ENCODE measurements at places on chromosomes 5 and 9.
A peak's percentile ranks its signal among the peaks of the same experiment; 100 is the strongest.

GRCh38 chr5:179296150-179296821, 49.0 kb downstream of the ADAMTS2 start:
- no peak overlapping the region for H3K4me3 ChIP-seq
- H3K27ac ChIP-seq: no peak overlapping the region
- no peak for DNase-seq
- H3K36me3 ChIP-seq: no peaks in the 10 kb centered on the region
- H3K27me3 ChIP-seq: no peaks in the 10 kb centered on the region

DNA sequence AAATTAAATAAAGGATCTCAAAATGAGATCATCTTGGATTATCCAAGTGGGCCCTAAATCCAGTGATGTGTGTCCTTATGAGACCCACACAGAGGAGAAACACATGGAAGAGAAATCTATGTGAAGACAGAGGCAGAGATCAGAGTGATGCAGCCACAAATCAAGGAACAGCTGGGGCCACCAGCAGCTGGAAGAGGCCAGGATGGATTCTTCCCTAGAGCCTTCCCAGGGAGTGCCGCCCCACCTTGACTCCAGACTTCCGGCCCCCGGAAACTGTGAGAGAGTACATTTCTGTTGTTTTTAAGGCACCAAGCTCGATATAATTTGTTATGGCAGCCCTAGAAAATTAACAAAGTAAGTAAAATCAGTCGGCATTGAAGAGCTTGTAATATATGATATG, 286.9 kb downstream of the FBXL7 start:
- no peak overlapping the region for H3K27ac ChIP-seq
- H3K36me3 ChIP-seq: no peaks in the 10 kb centered on the region
- no peaks in the 10 kb centered on the region for H3K27me3 ChIP-seq
- no peak for DNase-seq

GRCh38 chr9:133970581-133971058, 21.5 kb downstream of the VAV2 start:
- H3K36me3 ChIP-seq: no peaks in the 10 kb centered on the region
- peaks cover 3% of the 10 kb centered on the region for H3K27me3 ChIP-seq
- no peak for DNase-seq
- no peak overlapping the region for H3K4me3 ChIP-seq

GRCh38 chr9:7936163-7936562, 136.6 kb upstream of the DMAC1 start:
- H3K27me3 ChIP-seq: no peaks in the 10 kb centered on the region
- no peak for DNase-seq
- H3K4me1 ChIP-seq: peaks cover 18% of the 10 kb centered on the region
- H3K36me3 ChIP-seq: peaks cover 8% of the 10 kb centered on the region
- peak overlapping the region; percentile 74 for H3K4me3 ChIP-seq

DNA sequence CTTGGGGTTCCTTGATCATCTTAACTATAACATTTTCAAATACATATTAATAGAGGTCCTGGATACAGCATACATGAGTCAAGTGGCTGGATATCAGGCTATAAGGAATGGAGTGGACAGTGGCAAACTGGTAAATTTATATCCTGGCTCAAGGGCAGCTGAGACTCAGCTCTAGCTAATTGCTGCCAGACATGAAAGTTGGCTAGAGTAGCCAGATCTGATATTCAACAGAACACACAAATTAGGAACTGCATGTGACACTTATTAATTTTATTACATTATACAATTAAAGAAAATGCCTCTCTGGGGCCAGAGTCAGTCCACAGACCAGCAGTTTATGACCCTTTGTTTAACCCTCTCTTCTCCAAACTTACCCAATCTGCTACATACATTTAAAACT, 206.5 kb downstream of the KCTD16 start:
- no peaks in the 10 kb centered on the region for H3K36me3 ChIP-seq
- H3K4me1 ChIP-seq: no peaks in the 10 kb centered on the region
- H3K27me3 ChIP-seq: no peaks in the 10 kb centered on the region
- no peak overlapping the region for H3K4me3 ChIP-seq
- DNase-seq: no peak

DNA sequence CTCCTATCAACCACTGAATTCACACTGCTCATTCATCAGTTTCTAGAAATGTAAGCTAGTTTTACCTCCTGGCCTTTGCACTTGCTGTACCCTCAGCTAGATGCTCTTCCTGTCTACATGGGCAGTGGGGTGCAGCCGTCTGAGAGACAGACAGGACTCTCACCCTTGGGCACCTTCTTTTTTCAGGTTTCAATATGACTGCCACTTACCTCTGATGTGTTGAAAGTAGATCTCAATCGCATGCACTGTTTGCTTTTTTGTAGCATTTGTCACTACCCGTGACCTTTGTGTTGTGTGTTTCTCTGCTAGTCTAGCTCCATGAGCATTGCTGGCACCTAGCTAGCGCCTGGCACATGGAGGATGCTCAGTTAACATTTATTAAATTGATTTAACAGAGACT, 403.1 kb upstream of the TRPC7 start:
- no peak overlapping the region for H3K4me3 ChIP-seq
- no peaks in the 10 kb centered on the region for H3K36me3 ChIP-seq

- no peak overlapping the region for H3K4me3 ChIP-seq
- peaks cover 22% of the 10 kb centered on the region for H3K36me3 ChIP-seq
- no peak overlapping the region for H3K27ac ChIP-seq
- no peak for DNase-seq
Observed at GRCh38 chr9:100322954-100323536, 29.7 kb downstream of the TEX10 start.

DNA sequence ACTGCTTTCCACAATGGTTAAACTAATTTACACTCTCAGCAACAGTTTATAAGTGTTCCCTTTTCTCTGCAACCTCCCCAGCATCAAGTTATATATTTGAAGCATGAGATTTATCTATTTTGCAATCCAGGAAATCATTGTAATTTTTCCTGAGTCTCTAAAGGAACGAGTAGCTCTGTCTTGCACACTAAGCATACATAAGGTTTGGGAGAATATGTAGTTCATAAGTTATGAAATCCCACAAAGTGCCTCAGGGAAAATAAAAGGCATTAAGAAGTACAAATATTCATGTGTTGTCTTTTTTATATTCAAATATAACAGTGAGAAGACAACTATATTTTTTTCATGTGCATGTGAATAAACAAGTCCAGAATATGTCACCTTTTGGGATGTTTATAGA, 377.1 kb upstream of the RORB start:
- peaks cover 8% of the 10 kb centered on the region for H3K4me1 ChIP-seq
- H3K36me3 ChIP-seq: no peaks in the 10 kb centered on the region
- H3K4me3 ChIP-seq: no peak overlapping the region

GRCh38 chr9:125889476-125890419, 142.6 kb downstream of the PBX3 start:
- peaks cover 53% of the 10 kb centered on the region for H3K27me3 ChIP-seq
- H3K4me1 ChIP-seq: peaks cover 5% of the 10 kb centered on the region

GRCh38 chr5:10797261-10797660, 36.2 kb upstream of the DAP start:
- H3K4me3 ChIP-seq: no peak overlapping the region
- H3K4me1 ChIP-seq: no peaks in the 10 kb centered on the region
- H3K36me3 ChIP-seq: no peaks in the 10 kb centered on the region
- DNase-seq: no peak

- DNase-seq: no peak
- no peaks in the 10 kb centered on the region for H3K27me3 ChIP-seq
- no peak overlapping the region for H3K27ac ChIP-seq
Observed at GRCh38 chr5:81572201-81572600, 178.3 kb upstream of the ACOT12 start.

DNA sequence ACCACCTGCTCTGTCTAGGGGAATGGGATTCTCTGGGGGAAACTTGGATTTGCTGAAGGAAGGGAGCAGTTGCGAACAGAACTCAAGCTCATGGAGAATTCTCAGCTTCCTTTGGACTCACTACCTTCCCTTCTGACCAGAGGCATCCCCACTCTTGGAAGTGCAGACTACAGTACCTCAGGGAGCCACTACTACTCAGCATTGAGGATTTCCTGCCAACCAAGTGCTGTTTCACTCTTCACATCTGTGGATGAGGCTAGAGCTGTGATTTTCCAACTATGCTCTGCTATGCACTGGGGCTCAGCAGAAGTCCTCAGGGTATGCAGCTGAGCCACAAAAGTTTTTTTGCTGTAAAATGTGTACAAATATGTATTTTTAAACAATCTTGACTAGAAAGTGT, 43.9 kb downstream of the MACROH2A1 start:
- peak overlapping the region; percentile 11 for H3K27ac ChIP-seq
- H3K36me3 ChIP-seq: peaks cover 42% of the 10 kb centered on the region
- no peak for DNase-seq
- peaks cover 7% of the 10 kb centered on the region for H3K4me1 ChIP-seq
- H3K4me3 ChIP-seq: no peak overlapping the region
- no peaks in the 10 kb centered on the region for H3K27me3 ChIP-seq

DNA sequence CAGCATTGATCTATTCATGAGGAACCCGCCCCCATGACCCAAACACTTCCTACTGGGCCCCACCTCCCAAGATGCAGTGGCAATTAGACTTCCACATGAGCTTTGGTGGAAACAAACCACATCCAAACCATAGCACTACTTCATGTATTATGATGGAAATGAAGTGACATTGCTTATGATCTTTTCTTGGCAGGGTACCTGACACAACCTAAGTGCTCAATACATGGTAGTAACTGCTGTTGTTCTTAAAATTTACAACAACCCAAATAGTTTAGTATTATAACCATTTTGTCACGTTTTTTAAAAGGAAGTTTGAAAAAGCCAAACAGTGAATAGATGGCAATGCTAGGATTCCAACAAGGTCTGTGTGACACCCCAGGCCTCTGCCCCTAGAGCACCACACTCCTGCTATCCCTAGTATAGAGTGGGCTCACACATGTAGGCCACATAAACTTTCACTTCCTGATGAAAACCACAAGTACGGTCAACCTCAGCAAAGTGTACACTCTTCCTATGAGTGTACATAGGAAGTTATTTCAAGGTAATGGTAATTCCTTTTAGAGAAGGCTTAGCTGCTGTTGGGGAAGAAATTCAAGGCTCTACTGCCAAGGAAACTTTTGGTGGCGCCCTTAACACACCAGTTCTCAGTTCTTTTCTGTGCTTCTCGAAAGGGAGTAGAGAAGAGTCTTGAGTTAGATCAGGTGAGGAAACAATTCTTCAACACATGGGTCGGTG, 97.6 kb downstream of the ARSB start:
- peaks cover 2% of the 10 kb centered on the region for H3K36me3 ChIP-seq
- H3K27me3 ChIP-seq: peaks cover 4% of the 10 kb centered on the region
- H3K27ac ChIP-seq: no peak overlapping the region

GRCh38 chr5:154221371-154221896, 30.9 kb downstream of the GALNT10 start:
- H3K27ac ChIP-seq: peak overlapping the region; percentile 95
- H3K4me3 ChIP-seq: peak overlapping the region; percentile 59
- peaks cover 66% of the 10 kb centered on the region for H3K4me1 ChIP-seq
- H3K27me3 ChIP-seq: no peaks in the 10 kb centered on the region

DNA sequence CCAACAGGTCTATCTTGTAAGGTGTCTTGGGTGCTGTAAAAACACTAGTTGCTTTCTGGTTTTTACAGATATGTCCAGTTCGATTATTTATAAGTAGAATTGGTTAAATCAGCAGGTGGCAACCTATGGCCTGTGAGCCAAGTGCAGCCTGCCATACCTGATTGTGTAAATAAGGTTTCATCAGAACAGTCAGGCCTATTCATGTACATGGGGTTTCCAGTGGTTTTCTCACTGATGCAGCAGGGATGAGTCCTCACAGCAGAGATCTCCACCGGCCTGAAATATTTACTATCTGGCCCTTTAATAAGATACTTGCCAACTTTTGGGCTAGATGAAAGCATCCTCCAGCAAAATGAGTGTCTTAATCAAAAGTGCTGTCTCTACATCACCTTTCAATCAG, 132.9 kb upstream of the ICE1 start:
- no peaks in the 10 kb centered on the region for H3K27me3 ChIP-seq
- H3K4me1 ChIP-seq: no peaks in the 10 kb centered on the region
- H3K36me3 ChIP-seq: no peaks in the 10 kb centered on the region
- no peak overlapping the region for H3K27ac ChIP-seq

DNA sequence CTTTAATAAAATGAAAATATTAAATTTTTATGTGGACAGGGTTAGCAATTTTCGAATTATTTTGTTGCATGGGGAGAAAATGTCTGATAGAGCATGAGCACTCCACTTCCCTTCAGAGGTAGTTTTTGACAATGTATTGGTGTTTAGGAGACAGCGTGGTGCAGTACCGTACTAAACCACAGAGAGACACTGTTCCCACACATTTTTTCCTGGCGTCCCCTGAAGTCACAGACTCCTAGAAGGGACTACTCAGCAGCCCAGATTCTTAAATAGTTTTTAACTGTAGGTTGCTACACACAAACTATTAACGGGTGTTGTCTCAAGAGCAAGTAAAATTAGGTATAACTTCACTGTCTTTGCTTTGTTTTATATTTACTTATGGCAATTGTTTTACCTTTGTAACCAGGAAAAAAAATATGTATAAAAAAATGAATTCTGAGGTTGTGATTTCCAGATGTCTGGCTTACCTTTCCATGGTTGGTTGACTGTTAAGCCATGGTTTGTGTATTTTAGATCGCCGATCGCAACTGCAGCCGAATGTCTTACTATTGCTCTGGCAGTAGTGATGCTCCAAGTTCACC, 171.2 kb downstream of the DOCK8 start:
- DNase-seq: no peak
- H3K4me3 ChIP-seq: no peak overlapping the region
- H3K36me3 ChIP-seq: peaks cover 39% of the 10 kb centered on the region
- no peak overlapping the region for H3K27ac ChIP-seq

DNA sequence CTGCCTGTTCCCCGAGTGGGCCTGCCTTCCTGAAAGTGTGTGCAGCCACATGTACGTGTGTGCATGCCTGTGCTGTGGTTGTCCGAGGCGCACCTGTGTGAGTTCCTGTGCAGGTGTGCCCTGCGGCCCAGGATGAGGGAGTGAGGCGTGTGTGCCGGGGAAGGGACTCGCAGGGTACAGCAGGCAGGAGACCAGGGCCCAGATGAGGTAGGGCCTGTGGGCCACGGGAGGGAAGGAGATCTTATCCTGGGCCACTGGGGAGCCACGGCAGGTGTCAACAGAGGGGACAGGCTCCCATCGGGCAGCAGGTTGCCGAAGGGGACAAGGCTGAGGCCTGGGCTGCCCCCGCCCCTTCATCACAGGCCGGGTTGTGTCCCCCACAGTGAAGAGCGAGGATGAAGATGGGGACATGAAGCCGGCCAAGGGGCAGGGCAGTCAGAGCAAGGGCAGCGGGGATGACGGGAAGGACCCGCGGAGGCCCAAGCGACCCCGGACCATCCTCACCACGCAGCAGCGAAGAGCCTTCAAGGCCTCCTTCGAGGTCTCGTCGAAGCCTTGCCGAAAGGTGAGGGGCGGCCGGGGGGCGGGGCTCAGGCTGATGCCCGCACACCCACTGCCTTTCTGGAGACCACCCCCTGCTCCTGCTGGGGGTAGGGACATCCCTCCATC, 79.2 kb downstream of the LMX1B start:
- H3K4me1 ChIP-seq: no peaks in the 10 kb centered on the region
- no peak overlapping the region for H3K4me3 ChIP-seq
- peaks cover 2% of the 10 kb centered on the region for H3K27me3 ChIP-seq

GRCh38 chr9:129595311-129595741, 25.6 kb downstream of the C9orf50 start:
- no peak for DNase-seq
- no peaks in the 10 kb centered on the region for H3K27me3 ChIP-seq
- H3K27ac ChIP-seq: no peak overlapping the region

- H3K27me3 ChIP-seq: no peaks in the 10 kb centered on the region
- peaks cover 20% of the 10 kb centered on the region for H3K36me3 ChIP-seq
- no peak for DNase-seq
- peaks cover 15% of the 10 kb centered on the region for H3K4me1 ChIP-seq
- H3K27ac ChIP-seq: no peak overlapping the region
Observed at GRCh38 chr5:10733426-10733825, 27.6 kb downstream of the DAP start.

- peaks cover 11% of the 10 kb centered on the region for H3K36me3 ChIP-seq
- H3K4me1 ChIP-seq: peaks cover 30% of the 10 kb centered on the region
- H3K27me3 ChIP-seq: no peaks in the 10 kb centered on the region
- H3K4me3 ChIP-seq: no peak overlapping the region
- DNase-seq: no peak
- no peak overlapping the region for H3K27ac ChIP-seq
Observed at GRCh38 chr5:54741711-54742110, 224.2 kb downstream of the SNX18 start.
